Frontal cortex (tissue), 4 donors: ENCODE measurements at places on chromosomes 1 and 21.
A peak's percentile ranks its signal among the peaks of the same experiment; 100 is the strongest.

DNA sequence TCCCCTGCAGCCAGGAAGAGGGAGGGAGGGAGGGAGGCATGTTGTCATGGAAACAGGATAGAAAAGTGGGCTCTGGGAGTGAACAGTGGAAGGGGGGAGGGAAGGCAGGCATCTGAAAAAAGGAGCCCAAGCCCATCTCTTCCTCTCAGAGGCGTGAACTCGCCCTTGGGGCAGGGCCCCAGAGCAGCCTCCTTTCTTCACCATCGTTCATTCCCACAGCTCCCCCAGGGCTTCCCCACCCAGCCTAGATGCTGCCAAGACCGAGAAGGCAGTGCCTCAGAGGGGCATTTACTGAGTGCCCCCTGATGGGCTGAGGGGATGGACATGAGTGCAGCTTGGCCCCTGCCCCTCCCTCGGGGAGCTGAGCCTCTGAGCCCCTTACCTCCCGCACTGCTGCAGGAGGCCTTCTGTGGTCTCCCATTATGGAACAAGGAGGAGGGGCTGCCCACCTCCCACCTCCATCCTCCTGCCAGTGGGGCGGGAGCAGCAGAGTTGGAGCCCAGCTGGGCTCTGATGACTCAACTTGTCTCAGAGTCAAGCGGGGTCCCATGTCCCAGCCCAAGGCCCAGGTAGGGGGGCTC lies 39.1 kb upstream of the KIF21B start:
- no peak for DNase-seq

GRCh38 chr1:30041741-30042437 lies 681.5 kb downstream of the MATN1 start:
- DNase-seq, result no peak

- DNase-seq, result no peak
These were observed 34.9 kb upstream of the PTGFRN start for GRCh38 chr1:116874733-116875249.

- DNase-seq, result no peak
These were observed 2.4 kb downstream of the ELF3 start for GRCh38 chr1:202012544-202013478.

DNA sequence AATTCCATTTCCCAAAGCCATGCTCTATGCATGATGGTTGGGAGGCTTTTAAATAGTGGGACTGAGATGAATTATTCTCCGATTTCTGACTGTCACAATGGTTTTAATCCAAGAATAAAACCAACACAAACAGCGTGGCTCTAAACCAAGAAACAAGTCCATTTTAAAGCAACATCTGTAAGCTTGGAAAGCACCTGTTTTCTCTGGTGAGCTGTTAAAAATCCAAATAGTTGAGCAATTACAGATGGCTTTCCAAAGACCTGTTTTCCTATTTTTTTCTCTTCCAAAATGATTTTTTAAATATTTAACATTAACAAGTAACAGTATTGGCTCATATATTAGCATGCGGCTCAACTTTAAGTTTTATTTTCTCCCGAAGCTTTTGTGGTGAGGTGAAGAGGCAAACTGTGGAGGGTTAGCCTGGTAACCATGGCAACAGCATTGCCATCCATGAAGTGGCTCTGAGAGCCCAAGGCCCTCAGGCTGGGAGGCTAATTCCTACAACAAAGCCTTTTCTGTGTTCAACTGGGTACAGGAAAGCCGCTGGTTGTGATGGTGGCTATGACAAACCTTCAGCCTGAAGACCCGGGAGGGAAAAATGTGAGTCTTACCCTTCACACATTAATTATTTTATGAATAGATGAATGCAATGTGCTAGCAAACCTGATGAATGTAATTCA lies 56.7 kb upstream of the B3GALT5 start:
- peak; percentile 5 for DNase-seq

DNA sequence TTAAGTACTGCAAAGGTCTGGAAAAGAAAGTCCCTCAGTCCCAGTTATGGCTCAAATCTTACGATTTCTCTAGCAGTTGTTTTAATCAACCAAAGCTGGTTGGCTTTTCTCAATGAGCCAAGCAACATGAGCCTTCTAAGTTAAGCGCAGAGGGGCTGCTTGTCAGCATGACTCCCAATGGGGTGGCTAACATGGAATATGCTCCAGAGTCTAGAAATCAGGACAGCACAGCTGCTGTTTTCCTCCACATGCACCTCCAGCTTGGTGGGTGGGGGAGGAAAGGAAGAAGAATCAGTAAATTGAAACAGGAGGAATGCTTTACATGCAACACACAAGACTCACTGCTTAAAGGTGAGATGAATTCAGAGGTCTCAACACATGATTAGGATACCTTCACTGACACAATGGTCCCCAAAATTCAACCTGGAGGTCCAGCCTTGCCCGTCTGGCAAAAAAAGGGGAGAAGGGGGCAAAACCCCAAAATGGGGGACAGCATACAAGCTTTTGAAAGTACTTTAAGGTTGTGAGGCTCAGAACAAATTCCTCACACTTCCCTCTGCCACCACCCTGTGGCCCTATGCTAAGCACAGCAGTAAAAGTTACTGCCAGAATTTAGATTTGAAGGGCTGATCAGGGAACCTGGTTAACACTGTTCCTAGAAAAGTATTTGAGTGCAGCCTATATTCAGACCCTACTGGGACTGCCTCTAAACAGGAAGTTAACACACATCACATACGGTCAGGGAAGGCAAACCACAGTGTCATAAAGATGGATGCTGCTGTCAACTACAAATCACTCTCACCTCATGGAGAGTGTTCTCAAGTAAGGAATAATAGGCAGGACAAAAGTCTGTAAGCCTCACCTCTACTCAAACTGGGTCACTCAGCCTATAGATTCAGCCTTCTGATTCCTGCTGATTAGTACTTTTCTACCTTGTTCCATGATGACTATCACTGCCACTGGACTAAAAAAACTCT lies 2.6 kb downstream of the GATAD2B start:
- peak; percentile 13 for DNase-seq

DNA sequence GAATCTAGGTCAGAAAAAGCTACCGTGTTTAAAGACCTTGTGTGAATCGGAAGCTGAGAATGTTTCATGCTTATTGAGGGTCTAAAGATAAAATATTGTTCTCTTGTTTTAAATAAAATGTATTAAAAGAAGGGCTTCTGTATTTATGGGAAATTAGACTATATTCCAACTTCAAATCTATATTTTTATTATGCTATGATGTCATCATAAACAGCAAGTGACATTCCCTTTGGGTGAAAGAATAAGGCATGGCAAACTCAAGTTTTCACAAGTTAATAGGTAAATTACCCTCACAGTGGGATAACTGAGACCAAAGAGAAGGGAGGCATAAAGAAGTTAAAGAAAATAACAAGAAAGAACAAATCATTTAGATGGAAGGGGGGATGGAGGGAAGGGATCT lies 333.8 kb upstream of the NR5A2 start:
- no peak for DNase-seq

GRCh38 chr1:154988058-154988954 lies 5.1 kb upstream of the LENEP start:
- no peak for DNase-seq

GRCh38 chr1:160451859-160452232 lies 51.5 kb downstream of the VANGL2 start:
- DNase-seq, result no peak

GRCh38 chr1:162822391-162823200 lies 32.1 kb downstream of the HSD17B7 start:
- DNase-seq, result no peak

GRCh38 chr1:56978819-56979218 lies 13.0 kb upstream of the C8B start:
- DNase-seq, result no peak

- no peak for DNase-seq
These were observed 7.8 kb upstream of the PINK1 start for GRCh38 chr1:20625176-20626097.

DNA sequence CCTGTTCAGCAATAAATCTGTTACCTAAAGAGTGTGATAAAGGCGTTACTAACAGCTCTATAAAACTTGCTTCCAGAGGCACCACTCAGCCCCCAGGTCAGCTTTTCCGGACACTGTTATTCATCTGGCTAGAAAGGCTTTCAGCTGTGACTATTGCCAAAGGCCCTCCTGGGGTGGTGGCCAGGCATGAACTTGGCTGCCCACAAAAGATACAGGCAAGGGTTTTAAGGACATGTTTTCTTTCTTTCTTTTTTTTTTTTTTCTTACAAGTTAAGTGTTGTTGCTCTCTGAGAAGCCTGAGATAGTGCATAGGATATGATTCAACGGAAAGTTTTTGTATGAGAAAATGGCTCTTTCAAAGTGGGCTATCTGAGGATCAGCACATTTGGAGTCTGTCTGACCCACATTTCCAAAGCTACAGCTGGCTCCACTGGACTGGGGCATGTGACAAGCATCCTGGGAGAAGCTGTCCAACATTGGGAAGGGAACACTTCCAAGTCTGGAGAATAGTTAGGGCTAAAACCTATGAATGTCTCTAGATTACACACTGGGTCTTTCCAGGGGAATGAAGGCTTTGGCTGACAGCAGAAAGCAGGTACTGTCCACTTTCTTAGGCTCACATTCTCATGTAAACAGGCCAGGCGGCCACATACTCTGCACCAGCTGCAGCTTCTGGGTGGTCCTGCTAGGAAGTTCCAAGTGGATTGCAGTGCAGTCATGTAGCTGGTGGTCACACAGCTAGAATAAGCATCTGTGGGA lies 639.7 kb downstream of the LMO4 start:
- no peak for DNase-seq

DNA sequence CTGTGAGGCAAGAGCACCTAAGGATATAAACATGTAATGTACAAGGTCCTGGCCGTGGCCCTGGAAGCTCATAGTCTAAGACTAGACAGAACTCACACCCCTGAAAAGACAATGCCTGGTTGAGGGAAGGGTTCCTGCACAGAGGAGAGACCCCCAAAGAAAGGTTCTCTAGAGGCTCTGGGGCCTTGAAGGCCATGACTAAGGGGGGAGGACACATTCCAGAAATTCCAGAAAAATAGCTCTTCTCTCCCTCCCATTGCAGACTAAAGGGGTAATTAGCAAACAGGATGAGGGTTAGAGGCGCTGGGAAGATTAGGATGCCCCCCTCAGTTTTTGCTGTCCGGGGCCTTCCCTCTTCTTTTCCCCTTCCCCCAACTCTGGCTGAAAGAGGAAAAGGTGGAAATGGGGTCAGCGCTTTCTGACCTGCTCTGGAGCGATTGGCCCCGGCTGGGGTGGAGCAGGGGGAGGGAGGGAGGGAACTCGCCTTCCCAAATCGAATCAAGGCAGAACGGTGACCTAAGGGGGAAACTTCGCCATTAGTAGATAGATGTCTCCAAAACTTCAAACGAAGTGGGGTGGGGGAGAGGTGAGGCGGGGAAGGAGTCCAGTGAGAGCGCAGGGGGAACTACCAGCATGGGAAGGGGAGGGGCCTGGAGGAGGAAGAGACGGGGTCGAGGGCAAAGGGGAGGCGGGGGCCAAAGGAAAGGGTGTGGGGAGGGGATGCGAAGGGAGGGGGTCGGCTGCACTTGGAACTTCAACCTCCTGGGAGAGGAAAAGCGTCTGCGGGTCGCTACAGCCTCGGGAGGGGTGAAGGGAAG lies 11.8 kb downstream of the PAX7 start:
- no peak for DNase-seq

DNA sequence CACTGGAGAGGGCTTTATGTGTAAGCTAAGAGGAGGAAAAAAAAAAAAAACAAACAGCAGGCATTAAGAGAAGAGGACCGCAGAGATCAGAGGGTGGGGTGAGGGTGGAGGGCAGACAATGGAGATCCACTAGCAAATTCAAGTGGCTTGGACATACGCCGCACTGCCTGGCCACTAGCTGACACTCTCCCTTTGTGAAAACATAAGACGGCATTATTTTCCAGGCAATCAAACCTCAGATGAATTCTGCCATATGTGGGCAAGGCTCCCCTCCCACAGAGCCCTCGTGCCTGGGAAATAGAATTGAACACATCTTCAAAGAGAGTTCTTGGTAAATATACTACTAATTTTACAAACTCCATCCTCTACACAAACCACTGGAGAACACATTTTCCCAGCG lies 53.6 kb downstream of the ERG start:
- DNase-seq, result no peak

GRCh38 chr1:4165686-4166300 lies 265.7 kb upstream of the C1orf174 start:
- no peak for DNase-seq

DNA sequence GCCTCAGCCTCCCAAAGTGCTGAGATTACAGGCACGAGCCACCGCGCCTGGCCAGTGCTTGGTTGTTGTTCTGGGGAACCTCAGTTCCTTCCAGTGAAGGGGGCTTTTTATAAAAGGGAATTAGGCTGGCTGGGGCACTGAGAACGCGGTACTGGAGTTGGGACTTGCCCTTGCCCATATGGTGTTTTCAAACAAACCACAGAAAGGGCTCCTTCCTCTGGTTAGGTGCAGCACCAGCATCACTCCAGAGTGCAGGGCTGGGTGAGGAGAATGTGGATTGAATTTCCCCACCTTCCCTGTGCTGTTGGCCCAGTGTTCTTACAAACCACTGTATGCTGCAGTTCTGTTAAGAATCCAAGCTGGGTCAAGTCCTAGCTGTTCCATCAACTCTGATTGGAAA lies 5.3 kb downstream of the MAN1C1 start:
- peak; percentile 2 for DNase-seq

DNA sequence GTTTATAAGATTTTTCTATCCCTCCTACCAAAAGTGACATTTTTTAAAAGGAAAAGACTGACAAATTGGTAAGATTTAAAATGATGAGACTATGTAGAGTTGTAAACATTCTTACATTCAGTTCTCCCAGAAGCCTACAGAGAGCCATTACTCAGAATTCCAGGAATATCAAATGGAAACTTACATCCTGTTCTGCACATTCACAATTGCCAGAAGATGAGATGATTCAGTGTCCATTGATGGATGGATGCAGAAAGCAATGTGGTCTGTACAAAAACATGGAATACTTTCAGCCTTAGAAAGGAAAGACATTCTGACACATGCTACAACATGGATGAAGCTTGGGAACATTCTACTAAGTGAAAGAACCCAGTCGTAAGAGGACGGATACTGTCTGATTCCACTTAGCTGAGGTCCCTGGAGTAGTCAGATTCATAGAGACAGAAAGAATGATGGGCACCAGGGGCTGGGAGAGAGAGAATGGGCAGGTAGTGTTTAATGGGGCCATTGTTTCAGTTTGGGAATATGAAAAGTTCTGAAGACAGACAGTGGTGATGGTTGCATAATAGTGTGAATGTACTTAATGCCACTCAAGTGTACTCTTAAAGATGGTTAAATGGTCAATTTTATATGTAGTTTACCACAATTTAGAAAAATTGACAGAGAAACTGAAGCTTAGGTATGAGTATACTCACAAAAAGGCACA lies 16.6 kb downstream of the MX1 start:
- DNase-seq, result no peak

- no peak for DNase-seq
These were observed 13.3 kb upstream of the CD101 start for GRCh38 chr1:116988248-116988647.

DNA sequence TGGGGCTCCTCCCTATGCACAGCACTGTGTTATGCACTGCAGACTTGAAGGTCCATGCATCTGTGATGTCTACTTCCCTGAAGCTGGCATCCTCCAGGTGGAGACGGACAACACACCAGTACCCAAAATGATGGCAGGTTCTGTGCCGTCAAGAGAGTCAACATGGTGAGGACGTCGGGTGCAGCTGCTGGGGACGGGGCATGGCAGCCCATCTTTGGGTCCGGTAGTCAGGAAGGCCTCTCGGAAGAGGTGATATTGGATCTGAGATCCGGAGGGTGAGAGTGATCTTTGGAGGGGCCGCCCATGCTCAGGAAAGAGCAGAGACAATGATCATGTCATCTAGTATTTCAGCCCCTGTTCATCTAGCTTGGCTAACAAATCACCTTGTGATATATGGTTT lies 104.1 kb downstream of the RIPK4 start:
- no peak for DNase-seq

- no peak for DNase-seq
These were observed 7.6 kb downstream of the GPA33 start for GRCh38 chr1:167082511-167083027.
